ENCODE measurements at places on chromosomes 7 and 10. TPM values are rescaled to one million over a fixed set of nuclear protein-coding genes. Genes with fewer than 3 reads are reported as not detected.

GRCh38 chr10:113691381-113691780, 11.7 kb downstream of the CASP7 start:
- no peak overlapping the region for H3K4me3 ChIP-seq
- no peaks in the 10 kb centered on the region for H3K27me3 ChIP-seq
- no peak overlapping the region for H3K27ac ChIP-seq
- peaks cover 46% of the 10 kb centered on the region for H3K36me3 ChIP-seq

DNA sequence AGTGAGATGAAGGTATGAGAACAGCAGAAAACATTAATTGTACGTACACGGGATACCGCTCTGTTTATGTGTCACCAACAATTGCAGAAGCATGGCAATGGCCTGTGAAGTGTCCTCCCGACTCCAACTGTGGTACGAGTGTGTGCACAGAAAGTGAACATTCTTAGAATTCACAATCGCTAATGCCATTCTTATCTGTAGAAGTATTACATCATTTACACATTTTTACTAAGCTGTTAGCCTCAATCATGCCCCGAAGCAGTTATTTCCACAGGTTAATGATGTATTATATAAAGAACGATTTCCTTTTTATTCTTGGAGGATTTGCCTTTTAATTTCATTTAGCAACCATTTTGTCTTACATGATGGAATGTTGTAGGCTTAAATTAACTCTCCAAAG, 103.4 kb downstream of the EVX1 start:
- peak overlapping the region; percentile 96 for H3K27ac ChIP-seq
- H3K27me3 ChIP-seq, result no peaks in the 10 kb centered on the region
- H3K36me3 ChIP-seq, result no peaks in the 10 kb centered on the region
- H3K4me1 ChIP-seq, result peaks cover 44% of the 10 kb centered on the region
- H3K4me3 ChIP-seq, result peak overlapping the region; percentile 48

- DNase-seq, result no peak
- no peaks in the 10 kb centered on the region for H3K27me3 ChIP-seq
- peaks cover 17% of the 10 kb centered on the region for H3K4me1 ChIP-seq
- peak overlapping the region; percentile 6 for H3K27ac ChIP-seq
- no peak overlapping the region for H3K4me3 ChIP-seq
Observed at GRCh38 chr10:77602913-77603533, 34.6 kb downstream of the KCNMA1 start.

DNA sequence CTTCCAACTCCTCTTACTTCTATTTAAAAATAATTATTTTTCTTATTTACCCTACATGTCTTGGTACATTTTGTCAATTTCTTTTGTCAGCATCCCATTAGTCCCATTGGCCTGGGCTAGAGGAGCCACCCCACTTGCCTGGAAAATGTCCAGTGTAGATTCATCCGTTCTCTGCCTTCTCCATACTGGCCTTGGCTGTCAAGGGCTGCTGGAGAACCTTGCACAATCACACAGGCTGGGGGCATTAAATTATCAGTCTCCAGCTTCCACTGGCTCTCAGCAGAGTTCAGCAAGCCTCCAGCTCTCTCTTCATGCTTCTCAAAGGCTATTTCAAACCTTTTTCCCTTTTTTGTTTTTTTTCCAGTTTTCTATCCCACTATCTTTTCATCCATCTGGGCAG, 13.8 kb upstream of the ZCCHC24 start:
- H3K4me1 ChIP-seq, result peaks cover 3% of the 10 kb centered on the region
- no peak overlapping the region for H3K27ac ChIP-seq
- peaks cover 15% of the 10 kb centered on the region for H3K27me3 ChIP-seq
- H3K36me3 ChIP-seq, result no peaks in the 10 kb centered on the region
- H3K4me3 ChIP-seq, result no peak overlapping the region

The AKR1E2 gene
- 8.4 TPM for total RNA-seq

The LIMK1 gene
- 56.0 TPM for total RNA-seq
